ENCODE measurements at places on chromosomes 3 and 15.

DNA sequence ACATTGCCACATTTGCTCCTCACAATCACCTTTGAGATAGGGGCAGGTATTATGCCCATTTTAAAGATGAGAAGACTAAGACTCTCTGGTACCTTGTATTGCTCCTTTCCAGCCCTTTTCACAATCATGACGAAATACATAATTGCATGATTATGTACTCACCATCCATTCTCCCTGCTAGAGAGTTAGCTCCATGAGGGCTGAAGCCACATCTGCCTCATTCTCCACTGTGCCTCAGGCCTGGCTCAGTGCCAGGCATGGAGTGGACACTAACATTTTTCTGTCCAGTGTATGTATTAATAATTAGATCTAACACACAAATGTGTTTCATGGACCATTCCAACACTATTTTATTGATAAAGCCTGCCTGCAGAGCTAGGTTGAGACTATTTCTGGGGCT, 191.4 kb downstream of the MINAR1 start:
- no peak for DNase-seq

DNA sequence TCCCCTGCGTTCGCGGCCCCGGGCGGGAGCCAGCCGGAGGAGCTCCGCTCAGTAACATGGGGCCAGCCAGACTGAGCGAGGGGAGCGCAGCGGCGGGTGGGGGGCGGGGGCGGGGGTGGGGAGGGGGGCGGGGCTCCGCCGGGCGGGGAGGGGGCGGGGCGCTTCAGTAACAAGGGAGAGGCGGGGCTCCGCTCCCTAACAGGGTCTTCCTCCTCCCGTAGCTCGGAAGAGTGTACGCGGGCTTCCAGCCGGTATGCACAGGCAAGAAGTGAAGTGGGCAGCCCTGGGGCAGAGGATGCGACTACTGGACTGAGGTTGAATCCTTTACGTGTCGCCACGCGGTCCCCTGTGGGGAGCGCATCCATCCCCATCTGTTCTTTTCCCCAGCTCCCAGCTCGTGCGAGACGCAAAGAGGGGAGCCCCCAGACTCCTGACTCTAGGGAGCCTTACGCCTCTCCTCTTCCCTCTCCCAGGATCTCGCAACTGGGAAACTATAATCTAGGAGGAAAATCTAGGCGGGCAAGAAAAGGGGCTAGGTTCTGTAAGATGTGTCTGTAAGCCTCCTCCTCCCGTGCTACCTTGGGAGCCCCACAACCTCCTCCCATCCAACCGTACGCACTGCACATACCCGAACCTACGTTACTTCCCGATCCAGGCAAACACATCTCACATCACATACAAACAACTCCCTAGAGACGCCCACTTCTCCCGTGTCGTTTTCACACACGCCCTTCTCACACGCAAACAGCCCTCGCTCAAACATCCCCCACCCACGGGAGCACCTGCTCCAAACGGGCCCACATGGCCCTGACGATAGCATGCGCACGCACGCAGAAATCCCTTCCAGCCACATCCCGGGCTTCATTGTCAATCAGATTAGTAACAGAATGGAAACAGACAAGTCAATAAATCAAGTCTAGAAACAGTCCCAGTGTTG, at the start of gene SHF:
Gene SHF (minus strand): TSS at position 73 of the 937 bp plus-strand sequence. CDS start 15 bp downstream, at position 58.
- peak; percentile 49 for DNase-seq

GRCh38 chr3:177828208-177828565, 630.9 kb upstream of the TBL1XR1 start:
- no peak for DNase-seq

DNA sequence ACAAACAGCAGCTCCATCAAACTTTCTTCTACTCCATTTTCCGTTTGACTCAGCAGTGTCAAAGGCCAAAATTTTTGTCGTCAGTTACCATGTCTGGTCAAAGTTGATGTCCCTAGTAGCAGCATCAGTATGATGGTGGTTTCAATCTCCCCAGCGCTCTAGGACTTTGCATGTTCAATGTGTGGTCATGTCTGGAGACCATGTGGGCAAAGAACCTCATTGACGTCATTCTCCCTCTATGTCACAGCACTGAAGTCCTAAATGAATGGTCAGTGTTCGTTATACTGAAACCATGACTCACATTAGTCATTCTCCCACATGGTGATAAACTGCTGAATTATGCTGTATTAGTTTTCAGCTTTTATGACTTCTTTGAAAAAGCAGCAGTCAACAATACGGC, 23.2 kb downstream of the SHC4 start:
- no peak for DNase-seq

DNA sequence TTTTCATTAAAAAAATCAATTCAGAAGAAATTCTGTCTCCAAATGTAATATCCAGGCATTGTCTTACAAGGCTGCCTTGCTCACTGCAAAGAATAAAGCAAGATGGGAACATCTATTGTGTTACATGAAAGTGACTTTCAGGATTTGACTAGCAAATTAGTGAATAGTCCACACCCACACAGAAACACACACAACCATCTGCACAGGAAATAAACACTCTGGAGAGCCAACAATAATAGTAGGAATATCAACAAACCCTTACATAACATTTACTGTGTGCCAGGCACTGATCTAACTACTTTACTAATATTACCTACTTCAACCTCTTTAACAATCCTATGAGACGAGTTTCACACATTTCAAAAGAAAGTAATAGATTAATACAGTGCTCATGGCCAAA, 28.9 kb upstream of the ZNF385D start:
- DNase-seq: no peak

DNA sequence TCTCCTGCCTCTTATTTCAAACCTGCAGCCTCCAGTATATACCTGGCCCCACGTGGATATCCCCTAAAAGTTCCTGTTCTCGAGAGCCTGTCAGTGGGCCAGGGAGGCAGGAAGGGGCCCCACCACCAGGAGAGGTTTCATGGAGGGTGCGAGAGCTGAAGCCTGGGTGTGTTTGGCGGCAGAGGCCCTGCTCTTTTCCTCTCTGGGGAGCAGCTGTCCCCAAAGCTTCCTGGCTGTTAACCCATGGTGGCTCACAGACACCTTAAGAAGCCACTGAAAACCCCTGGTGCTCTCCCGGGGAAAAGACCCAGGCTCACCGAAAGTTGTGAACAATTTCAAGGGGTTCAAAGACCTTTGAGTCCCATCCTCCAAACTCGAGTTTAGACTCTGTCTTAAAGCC, 1.1 kb downstream of the PRRT3 start:
- DNase-seq: peak; percentile 26

GRCh38 chr3:151439652-151440125, 21.2 kb downstream of the IGSF10 start:
- peak; percentile 76 for DNase-seq

DNA sequence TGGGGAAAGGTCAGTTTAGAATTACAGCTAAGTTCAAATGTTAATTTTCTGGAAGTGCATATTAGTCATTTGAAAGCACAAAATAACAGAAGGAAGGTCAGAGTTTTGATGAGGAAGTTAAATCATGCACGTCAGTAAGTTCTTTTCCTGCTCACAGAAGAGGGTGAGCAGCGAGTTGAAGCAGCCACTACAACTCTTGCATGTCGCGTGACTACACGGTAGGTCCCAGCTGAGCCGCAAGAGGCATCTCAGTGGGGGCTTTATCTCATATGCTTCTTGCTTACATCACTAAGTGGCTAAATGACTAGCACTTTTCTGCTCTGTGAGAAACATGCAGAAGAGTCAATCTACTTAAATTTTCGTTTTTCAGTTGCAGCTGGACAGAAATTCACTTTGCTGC, 21.3 kb upstream of the SEC62 start:
- DNase-seq: peak; percentile 93

GRCh38 chr15:67174864-67175573, 79.4 kb downstream of the AAGAB start:
- no peak for DNase-seq

DNA sequence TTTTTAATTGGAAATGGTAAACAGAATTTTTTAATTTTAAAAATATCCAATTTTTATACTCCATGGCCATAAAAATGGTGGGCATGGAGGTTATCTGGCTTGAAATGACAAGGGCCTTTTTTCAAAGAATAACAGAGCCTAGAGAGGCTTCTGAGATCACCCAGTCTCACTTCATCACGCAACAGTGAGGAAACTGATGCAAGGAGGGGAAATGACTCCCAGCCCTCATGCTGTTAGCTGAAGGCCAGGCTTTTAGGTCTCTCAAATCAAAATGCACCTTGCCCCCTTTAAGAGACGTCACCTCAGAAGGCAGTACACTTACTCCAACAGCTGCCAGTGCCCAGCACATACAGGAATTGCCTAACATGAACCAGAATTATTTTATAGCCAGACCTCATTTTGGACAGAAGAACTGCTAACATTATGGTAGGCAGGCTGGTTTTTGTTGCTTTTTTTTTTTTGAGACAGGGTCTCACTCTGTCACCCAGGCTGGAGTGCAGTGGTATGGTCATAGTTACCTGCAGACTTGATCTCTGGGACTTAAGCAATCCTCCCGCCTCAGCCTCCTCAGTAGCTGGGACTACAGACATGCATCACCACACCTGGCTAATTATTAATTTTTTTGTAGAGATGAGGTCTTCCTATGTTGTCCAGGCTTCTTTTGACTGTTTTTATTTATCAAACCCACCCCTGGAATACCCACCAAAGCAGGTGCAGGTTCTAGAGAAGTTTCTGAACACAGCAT, 9.1 kb downstream of the RAB43 start:
- peak; percentile 89 for DNase-seq

DNA sequence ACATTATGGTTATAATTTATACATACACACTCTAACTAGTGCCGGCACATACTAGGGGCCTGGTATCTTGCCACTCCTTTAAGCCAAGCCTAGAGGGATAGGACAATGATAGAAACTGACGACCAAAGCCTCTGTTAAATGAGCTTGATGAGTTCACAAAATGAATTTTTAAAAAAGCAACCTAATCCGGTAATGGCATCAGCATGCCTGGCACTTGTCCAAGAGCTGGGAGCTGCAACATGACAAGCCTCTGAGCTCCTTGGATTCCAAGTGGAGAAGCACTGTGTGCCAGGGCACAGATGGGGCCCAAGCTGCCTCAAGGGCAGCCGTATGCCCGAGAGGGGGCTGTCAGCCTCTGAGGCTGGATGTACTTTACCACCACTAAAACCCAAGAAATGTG, 9.7 kb downstream of the ETV5 start:
- no peak for DNase-seq

DNA sequence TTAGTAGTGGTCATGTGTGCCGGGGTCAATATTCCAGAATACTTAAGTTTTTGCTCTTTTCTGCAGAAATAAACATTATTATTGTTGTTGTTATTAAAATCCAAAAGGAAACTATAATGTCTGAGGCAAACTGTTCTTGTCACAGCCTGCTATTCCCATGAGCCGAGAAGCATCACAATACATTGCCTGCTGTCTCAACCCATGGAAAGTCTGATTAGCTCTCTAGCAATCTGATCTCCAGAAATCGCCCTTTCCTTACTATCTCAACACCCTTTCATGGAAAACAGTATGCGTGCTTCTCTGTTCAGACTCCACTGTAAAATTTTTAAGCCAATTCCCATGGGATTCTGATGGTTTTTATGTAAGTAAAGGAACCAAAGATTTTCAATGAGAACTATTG, 811.0 kb downstream of the TUSC7 start:
- no peak for DNase-seq

DNA sequence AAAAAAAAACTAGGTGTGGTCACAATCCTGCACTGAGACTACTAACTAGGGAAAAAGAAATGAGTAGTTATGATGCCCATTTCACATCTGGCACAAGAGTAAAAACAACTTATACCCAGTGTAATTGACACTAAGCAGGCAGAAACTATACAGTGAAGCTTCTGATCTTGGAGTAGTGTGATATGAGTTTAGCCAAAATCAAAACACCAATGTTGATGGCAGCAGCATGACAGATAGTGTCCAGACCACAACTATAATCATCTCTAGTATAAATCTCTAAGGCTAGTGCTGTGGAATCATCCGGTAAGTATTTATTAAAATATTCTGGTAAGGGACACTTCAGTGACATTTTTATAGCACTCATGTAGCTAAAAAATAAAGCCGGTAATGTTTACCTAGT, 108.5 kb upstream of the EPHA6 start:
- no peak for DNase-seq

DNA sequence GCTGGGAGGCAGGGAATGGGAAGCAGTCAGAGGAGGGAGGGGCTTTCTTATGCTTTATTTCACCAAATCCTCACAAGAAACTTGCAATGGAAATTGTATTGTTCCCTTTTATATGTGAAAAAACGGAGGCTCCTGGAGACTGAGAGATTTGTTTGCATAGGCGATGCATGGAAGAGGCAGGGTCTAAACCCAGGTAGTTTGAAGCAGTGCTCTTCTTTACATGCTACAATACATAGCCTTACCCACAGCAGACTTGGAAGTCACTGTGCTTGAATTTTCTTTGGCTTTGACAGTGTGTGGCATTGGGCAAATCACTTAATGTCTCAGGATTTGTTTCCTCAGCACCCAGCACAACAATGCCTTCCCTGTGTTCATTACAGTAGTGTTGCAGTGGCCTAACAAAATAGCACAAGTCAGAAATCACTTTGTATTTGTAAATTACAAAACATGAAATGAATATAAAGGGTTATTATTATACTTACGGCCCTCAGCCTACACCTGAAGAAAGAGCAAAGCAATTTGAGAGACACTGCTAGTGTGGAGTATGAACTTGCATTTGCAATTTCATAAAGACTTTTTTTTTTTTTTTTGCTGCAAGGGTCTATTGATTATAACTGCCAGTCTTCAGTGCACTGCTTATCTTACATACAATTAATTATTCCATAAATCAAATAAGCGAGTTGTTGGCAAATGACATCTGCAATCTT, 646.4 kb upstream of the KCNMB2 start:
- no peak for DNase-seq

GRCh38 chr3:38916706-38917105, 100.7 kb upstream of the SCN10A start:
- no peak for DNase-seq
